SHP77 treated with DMSO at 0.1 percent for 48 hours (cell line): ENCODE measurements at places on chromosomes 12 and 14.
A peak's percentile ranks its signal among the peaks of the same experiment; 100 is the strongest.

- no peak for DNase-seq
These were observed 318.5 kb downstream of the BCAT1 start for GRCh38 chr12:24630446-24630845.

- DNase-seq, result no peak
These were observed 40.6 kb downstream of the SPRING1 start for GRCh38 chr12:116697305-116697704.

DNA sequence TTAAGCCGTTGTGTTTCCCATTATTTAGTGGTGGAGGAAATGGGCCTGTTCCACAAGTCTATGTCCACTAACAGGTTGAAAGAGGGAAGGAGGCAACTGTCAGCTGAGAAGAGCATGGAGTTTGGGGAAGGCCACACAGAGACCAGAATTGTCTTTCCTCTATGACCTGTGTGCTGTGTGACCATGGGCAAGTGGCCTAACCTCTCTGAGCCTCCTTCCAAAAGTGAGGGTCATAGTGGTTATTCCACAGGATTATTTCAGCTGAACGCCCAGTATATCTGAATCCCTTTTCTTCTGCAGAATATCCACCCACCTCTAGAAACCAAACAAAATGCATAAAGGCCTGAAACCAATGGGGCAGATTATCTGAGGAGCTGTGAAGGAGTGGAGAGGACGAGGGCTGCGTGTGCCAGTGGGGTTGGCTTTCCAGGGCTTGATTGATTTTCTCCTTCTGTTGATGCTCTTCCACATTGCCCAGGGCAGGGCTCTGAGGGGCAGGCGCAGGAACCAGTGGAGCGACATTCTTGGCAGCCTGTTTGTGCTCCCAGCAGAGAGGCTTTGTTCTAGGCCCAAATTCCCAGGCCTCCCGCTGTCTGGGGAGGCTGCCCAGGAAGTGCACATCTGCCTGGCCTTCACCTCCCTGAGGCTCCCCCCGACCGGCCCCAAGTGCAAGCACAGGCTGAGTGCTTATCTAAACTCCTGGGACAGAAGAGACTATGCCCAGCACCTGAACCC is 452.7 kb downstream of the BCL11B start:
- no peak for DNase-seq

DNA sequence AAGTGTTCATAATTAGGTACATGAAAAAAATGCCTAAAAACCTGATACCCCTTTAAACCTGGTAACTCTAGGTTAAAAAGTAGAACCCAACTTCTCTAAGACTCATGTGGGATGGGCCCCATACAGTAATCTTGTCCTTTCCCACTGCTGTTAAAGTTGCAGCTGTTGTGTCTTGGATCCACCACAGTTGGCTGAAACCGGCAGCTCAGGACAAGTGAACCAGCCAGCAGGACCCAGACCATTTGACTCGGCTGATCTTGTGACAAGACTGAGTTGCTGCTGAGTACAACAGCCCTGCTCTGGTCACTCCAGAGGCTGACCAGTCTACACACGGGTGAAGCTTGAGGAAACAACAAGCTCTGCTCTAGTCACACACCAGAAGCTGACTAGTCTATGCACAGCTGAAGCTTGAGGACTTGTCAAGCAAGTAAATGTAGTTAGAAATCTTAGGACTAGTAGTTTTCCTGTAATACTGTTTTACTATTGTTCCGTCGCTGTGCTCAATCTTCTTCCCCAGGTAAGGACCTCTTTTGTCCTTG is 60.6 kb downstream of the DHRS2 start:
- no peak for DNase-seq

DNA sequence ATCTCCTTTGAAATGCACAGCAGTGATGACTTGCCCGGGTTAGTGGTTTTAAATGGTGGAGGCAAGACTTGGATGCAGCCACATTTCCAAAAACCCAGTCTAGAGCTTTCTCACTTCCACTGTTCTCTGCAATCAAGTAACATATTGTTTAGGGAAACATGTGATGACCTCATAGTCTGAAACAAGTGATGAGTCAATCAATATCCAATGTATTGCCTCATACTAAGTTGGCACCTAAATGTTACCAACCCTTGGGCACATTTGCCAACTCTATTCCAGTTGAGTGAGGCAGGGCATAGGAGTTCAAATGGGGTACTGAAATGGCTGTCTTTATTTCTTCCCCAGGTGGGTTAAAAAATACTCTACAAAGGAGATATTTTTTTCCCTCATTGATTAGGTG is 1105.4 kb downstream of the VRK1 start:
- DNase-seq, result no peak

DNA sequence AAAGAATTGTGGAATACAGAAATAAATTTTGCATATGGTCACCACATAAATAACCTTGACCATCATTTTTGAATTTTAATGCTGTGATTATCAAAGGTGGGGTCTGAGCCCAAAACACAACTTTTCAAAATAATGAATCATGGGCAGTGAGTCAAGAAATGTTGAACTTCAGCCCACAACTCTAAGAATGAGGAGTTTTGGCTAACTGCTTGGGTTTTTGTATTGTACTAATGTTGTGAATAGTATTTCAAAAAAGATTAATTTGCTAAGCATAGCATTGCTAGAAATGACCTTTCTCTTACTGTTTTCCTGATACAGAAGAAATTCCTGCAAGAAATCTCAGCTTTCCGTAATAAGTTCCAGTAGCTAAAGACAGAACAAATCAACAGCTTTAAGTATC is 24.4 kb upstream of the YARS2 start:
- DNase-seq, result no peak

DNA sequence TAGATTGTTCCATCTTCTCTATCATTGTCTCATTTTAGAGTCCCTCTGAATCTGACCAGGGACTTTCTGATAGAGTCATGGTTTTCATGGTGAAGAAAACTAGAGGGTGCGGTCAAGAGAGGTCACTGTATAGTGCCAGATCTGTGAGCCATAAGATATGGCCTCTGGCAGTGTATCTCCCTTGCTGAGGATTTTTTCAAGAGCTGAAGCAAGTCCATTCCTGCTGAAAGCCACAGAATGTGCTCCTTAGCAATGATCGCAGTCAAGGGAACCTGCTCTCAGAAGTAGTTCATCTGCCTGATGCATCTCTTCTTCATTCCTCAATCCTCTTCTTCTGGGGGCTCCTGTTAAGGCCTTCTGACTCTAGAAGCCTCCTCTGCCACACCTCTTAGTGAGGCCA is 405.2 kb downstream of the EGLN3 start:
- DNase-seq, result no peak

- no peak for DNase-seq
These were observed 1140.5 kb downstream of the GALC start for GRCh38 chr14:86852530-86852929.

DNA sequence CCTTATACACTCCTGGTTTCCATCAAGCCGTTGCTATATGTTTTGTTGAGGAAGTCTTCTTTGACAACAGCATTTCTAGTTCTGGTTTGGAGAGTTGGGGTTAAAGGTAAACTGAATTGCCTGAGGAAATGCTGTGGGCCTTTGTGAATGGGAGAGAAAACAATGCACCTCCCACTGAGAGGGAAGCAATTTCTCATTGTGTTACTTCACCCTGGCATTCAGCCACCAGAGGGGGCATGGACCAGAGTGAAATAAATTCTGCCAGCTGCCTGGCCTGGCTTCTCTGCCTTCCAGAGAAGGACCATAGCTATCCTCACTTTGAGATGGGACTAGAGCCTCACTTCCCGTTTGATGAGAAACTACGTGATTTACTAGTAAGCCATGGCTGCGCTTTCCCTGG is 475.3 kb downstream of the EGLN3 start:
- DNase-seq, result peak; percentile 77

- peak; percentile 4 for DNase-seq
These were observed 320.0 kb upstream of the ATP2B1 start for GRCh38 chr12:90028635-90029051.

GRCh38 chr14:22122227-22122818 is 448.7 kb upstream of the OR4E1 start:
- DNase-seq, result no peak

DNA sequence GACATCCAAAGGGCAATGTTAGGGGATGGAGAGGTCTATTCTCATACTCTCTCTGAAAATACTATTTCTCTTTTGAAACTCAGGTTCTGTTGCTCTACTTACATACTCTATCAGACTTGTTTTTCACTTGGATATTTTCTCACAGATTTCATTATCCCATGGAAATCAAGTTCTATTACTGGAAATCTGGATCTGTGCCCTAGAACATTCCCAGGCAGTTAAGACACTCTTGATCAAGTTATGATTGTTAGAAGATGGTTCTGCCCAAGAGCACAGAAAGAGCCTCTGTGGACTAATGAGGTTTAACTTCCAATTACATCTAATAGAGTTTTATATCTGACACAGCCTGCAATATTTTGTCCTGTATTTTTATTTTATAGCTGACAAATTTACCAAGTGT is 591.0 kb upstream of the ATP2B1 start:
- no peak for DNase-seq

- peak; percentile 67 for DNase-seq
These were observed at the start of gene NCAPD2 for GRCh38 chr12:6493497-6494257. TSS of gene NCAPD2 (plus strand) at chr12:6494102. CDS start at chr12:6495099, 997 bp downstream.

- no peak for DNase-seq
These were observed 218.0 kb upstream of the RGS6 start for GRCh38 chr14:71714225-71714624.

GRCh38 chr12:85002778-85003296 is 33.2 kb downstream of the TSPAN19 start:
- no peak for DNase-seq

DNA sequence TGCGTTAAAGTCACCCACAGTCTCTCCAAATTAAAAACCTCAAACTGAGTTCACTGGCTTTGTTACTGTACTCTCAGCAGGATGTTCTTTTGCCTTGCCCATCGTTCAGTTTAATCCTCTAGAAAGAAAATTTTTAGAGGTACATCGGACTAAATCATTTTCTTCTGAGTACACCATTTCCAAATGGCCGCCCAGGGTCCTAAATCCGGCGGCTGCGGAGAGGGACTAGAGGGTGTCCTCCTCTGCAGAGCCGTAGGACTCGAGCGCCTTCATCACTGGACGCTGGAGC is 1.4 kb downstream of the LIN7A start:
- peak; percentile 38 for DNase-seq

GRCh38 chr12:42186793-42187192 is 42.1 kb upstream of the GXYLT1 start:
- no peak for DNase-seq

GRCh38 chr12:52415870-52416750 is 10.0 kb upstream of the KRT82 start:
- DNase-seq, result no peak

DNA sequence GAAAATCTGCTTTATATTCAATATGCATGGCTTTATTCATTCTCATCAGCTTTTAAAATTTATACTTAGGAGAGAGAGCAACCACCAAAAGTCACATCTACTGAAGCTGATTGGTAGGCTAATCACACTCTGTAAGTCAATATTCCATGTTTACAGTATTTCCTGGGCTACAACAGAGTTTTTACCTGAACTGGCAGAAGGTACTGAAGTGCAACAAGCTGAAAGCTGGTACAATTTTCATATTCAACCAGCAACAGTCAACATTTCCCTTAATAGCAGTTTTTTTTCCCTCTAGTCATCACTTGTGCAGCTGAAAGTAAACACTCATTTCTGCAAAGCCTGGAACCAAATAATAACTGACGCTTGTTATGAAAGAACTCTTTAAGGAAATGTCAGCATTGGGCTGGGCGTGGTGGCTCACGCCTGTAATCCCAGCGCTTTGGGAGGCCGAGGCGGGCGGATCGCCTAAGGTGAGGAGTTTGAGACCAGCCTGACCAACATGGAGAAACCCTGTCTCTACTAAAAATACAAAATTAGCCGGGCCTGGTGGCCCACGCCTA is 12.9 kb downstream of the BRAP start:
- DNase-seq, result no peak

- DNase-seq, result no peak
These were observed 155.5 kb upstream of the RGS6 start for GRCh38 chr14:71776471-71777360.

- no peak for DNase-seq
These were observed 15.1 kb downstream of the ABHD4 start for GRCh38 chr14:22613106-22613695.

DNA sequence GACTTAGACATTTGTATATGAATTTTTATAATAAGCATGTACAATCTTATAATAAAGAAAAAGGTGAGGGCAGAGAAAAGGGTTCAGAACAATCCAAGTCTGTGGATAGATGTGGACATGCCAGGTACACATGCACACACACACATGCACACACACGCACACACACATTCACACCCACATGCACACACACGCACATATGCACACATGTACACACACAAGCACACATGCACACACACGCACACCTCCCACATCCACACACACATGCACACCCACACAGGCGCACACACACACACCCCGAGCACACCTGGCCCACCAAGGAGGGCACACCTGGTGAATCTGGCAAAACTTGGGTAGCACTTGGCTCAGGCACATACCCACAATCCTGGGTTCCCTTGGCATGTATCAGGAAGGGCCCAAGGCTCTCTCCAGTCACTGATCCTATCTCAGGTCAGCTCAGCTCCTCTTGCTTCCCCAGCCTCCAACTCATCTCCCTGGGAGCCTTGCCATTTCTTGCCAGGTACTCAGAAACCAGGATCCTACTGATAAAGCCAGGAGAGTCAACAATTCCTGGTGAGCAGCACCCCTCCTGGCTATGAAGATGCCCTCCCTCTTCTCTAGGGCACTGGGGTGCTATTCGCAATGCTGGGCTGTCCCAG is 18.6 kb upstream of the TMEM106C start:
- no peak for DNase-seq

- no peak for DNase-seq
These were observed 43.5 kb downstream of the DRAM1 start for GRCh38 chr12:101920906-101921305.

DNA sequence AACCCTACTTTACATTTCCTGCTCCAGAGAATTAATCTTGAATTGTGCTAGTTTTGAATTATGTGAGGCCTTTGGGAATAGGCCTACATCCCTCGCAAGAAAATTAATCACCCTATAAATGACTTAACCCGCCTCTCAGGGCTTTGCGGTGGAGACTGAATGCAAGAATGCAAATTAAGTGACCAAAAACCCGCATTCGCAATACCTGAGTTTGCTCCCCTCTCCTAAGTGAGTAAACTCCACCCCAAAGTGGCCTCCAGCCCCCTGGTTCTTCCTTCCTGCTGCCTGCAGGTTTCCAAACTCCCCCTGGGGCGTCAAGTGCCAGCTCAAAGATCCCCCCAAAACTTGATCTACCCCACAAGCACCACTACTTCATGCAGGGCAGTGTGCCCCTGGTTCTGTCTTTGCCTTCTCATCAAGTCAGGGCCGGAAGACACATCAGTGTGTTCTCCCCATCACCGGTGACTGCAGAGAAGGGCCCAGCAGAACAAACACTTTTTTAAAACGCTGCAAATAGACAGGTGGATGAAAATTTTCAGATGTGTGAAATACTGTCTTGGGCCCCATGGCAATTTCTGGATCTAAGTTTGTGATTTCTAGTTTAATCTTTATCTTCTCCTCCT is 644.7 kb downstream of the VRK1 start:
- DNase-seq, result no peak

DNA sequence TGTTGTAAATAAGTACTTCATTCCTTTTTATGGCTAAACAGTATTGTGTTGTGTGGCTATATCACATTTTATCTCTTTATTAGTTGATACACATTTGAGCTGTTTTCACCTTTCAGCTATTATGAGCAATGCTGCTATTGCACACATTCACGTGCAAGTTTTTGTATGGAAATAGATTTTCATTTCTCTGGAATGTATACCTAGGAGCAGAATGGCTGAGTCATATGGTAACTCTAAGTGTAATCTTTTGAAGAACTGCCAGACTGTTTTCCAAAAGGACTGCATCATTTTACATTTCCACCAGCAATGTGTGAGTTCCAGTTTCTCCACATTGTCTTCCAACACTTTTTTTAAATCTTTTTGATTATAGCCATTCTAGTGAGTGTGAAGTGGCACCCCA is 134.0 kb downstream of the SRGAP1 start:
- DNase-seq, result no peak
